ENCODE measurements at places on chromosomes 2 and 18.

GRCh38 chr2:201407265-201407664 lies 44.0 kb downstream of the TRAK2 start:
- no peak for DNase-seq

GRCh38 chr2:38505779-38506178 lies 96.9 kb downstream of the HNRNPLL start:
- peak; percentile 75 for DNase-seq

- no peak for DNase-seq
Observed at GRCh38 chr2:3489764-3490115, 29.6 kb downstream of the ADI1 start.

GRCh38 chr2:237857791-237858190 lies 1.6 kb upstream of the RAMP1 start:
- DNase-seq, result no peak

- DNase-seq, result no peak
Observed at GRCh38 chr2:102418421-102418961, 4.5 kb upstream of the IL18RAP start.

- no peak for DNase-seq
Observed at GRCh38 chr2:106184857-106185256, 9.2 kb downstream of the UXS1 start.

GRCh38 chr2:128037649-128038048 lies 9.8 kb upstream of the SAP130 start:
- DNase-seq, result no peak

DNA sequence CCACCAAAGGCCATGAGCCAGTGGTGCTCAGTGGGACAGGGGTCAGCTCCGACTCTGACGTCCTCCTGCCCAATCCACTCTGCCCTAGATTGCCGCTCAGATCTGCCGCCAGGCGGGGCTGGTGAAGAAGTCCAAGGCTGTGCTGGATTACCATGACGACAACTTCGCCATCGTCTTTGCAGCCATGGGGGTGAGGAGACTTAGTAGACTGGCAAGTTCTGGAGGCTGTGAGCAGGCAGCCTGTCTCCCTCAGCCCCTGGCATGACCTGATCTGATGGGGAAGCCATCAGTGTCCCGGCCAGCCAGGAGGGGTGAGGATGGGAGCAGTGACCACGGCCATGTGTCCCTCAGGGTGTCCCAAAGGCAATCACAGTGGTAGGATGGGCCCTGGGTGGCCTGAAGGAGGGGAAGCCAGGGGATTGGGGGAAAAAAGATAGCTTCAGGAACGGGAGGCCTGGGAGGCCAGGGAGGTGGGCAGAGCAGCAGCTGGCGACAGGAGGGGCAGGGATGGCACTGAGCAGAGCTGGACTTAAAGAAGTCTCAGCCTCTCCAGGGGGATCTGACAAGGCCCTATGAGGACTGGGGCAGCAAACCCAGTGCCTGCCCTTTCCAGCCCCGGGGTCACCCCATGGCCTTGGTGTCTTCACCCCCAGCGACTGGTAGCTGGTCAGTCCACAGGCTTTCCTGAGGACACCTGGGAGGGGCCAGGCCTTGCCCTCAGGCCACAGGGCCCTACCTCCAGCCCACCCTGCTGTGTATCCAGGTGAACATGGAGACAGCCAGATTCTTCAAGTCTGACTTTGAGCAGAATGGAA lies 17.4 kb upstream of the ANKRD53 start:
- no peak for DNase-seq

GRCh38 chr2:22110244-22110651 lies 986.5 kb downstream of the TDRD15 start:
- DNase-seq, result no peak

DNA sequence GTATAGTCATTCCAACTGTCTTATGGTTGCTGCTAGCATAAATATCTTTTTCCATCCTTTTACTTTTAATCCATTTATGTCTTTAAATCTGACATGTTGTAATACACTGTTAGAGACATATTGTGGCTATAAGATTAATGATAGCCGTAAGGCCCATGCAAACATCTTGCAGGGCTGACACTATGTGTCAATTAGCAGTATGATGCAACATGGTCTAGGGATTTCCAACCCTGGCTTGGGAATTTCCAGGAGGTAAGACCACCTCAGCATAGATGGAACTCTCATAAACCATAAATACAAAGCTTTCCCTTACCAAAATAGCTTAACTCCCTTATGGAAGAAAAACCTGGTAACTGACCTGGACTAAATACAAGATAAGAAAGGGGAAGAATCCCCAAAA lies 16.5 kb downstream of the SCLY start:
- DNase-seq, result no peak

- no peak for DNase-seq
Observed at GRCh38 chr2:119678021-119678656, 862 bp upstream of the TMEM177 start.

DNA sequence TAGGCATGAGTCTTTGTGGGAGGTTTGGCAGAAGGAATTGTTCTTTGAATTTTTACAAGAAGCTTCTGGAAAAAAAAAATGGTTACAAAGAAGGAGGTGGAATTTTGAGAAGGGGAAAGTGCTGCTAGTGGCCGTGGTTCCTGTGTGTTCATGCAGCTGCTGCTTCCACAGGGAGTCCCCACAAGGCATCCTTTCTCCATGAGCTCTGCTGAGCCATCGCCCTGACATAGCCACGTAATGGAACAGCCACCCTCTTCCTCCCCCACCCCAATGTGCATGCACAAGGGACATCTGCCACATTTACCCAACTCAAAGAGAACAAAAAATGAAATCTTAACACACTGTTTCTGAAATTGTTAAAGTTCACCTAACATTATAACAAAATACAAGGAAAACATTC lies 529.7 kb downstream of the SATB2 start:
- DNase-seq, result no peak

DNA sequence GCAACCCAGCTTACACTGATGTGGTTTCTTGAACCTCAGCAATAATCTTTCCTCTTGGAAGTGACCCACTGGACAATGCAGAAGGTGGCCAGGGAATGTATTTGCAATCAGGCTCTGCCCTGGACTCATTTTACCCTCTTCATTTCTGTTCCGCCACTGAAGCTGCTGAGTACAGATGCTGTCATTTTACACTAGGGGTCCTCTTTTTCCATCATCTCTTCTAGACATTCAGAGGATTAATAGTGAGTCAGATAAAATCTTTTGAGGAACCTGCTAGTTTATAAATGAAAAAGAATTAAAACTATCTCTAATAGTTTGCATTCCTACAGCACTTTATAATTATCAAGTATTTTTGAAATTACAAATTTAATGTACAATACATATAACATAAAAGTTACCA lies 87.9 kb upstream of the PNPT1 start:
- no peak for DNase-seq

DNA sequence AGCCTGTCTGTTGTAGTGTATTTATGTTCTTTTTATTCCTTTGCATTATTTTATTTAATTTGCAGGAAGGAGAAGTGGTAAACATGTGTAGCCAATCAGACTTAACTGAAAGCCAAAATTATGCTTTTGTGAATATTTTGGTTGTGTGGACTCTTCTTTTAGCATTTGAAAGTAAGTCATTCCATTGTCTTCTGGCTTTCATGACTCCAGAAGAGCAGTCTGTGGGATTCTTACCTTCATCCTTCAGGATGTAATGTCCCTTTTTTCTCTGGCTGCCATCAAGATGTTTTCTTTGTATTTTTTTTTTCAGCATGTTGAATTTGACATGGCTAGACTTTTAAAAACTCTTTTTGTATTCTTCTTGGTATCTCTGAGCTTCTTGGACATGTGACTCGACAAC lies 895.2 kb upstream of the ZEB2 start:
- no peak for DNase-seq

DNA sequence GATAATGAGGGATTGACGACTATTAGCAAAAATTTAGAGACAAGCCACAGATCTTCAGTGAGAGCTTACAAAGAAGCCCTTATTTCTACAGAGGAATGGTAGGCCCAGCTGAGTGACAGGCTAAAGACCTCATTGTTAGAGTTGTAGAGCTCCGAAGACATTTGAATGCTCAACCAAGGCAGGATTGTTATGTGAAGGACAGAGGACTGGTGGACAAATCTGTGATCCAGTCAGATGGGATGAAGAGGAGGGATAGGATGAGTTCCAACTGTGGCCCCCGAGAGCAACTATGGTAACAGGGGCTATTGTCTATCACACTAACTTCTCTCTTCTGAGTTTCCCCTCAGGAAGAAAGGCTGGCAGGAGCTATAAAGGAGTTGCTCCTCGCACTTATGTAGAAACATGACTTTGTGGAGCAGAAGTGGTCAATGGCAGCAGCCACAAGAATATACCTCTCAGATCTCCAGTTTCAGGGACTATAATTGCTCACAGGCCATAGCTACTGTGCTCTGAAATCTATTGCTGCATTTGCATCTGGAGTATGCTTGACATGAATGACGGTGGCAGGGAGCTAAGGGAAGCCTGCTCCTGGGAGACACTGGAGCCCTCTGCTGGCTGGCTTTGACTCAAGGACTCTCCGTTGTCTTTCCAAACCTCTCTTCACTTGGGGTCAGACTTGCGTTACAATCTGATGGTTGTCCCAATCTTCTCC lies 50.3 kb upstream of the GREB1L start:
- peak; percentile 43 for DNase-seq

- DNase-seq, result no peak
Observed at GRCh38 chr2:54289917-54290316, 33.9 kb upstream of the TSPYL6 start.

GRCh38 chr2:235421618-235422017 lies 72.2 kb upstream of the AGAP1 start:
- DNase-seq, result no peak

GRCh38 chr2:174145827-174146226 lies 102.5 kb downstream of the OLA1 start:
- no peak for DNase-seq

DNA sequence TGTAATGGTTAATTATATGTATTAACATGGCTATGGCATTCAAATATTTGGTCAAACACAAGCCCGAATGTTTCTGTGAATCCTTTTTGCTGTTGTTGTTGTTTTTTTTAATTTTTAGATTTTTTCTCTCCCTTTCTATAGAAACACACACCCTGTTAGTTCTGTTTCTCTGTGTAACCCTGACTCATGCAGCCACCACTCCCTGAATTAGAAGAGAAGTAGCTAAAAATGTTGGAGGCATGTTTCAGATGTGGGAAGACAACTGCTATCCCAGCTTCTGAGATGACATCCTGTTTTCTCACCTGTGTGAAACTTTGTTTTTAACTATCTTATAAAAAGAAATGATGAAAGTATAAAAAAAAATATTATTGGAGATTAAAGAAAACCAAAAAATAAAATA lies 219.6 kb upstream of the RGPD4 start:
- DNase-seq, result no peak

- no peak for DNase-seq
Observed at GRCh38 chr2:236287656-236288055, 23.4 kb upstream of the ASB18 start.

- DNase-seq, result no peak
Observed at GRCh38 chr2:143909577-143910353, 610.2 kb downstream of the ZEB2 start.

DNA sequence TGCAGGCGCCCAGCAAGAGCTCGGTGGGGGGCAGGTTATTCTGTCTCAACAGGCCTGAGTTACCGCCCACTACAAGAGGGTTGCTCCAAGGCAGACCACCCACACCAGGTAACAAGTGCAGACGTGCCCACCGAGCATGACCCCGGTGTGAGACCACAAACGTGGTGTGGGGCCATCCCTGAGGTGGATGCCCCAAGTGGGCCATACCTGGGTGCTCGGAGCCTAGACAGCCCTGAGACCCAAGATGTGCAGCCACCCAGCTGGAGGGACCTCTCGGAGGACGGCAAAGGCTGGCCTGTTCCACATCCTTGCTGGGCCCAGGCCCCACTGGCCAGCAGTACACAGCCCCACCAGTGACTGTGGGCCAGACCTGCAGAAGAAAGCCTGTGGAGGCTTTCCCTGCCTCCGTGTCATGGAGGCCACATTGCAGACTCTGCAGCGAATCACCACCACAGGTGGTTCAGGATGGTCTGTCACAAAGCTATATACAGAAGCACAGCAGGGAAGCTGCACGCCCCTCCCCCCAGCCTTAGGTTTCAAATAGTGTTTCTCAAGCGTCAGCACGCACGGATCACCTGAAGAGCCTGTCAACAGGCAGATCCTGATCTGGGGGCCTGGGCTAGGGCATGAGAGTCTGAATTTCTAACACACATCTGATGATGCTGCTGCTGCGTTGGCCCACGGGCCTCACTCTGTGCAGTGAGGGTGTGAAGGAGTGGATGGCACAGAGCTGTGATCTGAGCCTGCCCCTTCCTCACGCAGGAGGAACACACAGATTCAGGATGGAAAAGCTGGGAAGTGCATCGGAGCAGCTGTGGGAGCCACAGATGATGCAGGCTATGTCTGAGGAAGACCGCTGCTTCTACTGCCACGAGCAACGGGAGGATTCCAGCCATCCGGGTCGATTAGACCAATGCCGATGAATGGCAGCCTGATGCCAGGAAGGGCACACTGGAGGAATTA lies 96.8 kb downstream of the UXS1 start:
- no peak for DNase-seq

DNA sequence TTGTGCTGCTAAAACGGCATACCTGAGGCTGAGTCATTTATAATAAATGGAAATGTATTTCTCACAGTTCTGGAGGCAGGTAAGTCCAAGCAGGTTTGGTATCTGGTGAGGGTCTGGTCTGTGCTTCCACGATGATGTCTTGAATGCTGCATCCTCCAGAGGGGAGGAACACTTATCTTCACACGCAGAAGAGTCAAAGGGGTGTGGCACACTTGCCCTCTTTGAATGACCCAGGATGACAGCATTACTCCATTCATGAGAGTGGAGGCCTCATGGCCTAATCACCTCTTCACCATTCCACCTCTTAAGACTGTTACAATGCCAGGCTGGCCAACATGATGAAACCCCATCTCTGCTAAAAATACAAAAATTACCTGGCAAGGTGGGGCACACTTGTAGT lies 61.0 kb downstream of the NCAPH start:
- no peak for DNase-seq

GRCh38 chr2:237860273-237860935 lies 981 bp downstream of the RAMP1 start:
- DNase-seq, result no peak

DNA sequence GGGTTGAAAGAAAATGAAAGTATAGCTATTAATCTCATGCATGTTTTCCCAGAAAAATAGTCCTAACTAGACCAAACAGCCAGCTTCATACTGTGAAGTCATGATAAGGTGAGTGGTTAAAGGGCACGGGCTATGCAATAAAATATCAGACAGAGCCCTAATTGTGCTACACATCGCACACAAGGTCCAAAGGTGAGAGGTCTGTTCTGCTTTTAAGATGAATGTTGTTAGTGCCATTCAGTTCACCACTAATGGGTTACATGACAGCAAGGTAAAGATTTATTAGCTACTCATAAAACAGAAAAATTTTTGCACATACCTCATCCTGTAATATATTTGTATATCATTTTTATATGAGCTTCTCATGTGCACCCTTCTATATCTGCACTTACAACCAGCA lies 105.0 kb upstream of the STK17B start:
- no peak for DNase-seq

- no peak for DNase-seq
Observed at GRCh38 chr2:30231996-30232800, 864 bp downstream of the LBH start.
